ENCODE measurements at places on chromosomes 12 and 14. TPM values are rescaled to one million over a fixed set of nuclear protein-coding genes. Genes with fewer than 3 reads are reported as not detected.

Gene NFE2
- not detected for total RNA-seq

Gene TMEM30B
- total RNA-seq, result 0.07 TPM

Gene GALNT8
- 0.27 TPM for total RNA-seq

Gene CLEC2A
- total RNA-seq, result not detected

Gene FSCB
- total RNA-seq, result not detected

Gene HOXC6
- not detected for total RNA-seq

Gene ADAM20
- 1.2 TPM for total RNA-seq

Gene PRIM1
- total RNA-seq, result 21.8 TPM

Gene CLEC9A
- not detected for total RNA-seq

Gene KCNC2
- not detected for total RNA-seq

Gene FAM181A
- not detected for total RNA-seq

Gene LRRC9
- total RNA-seq, result not detected

Gene SMCO2
- 0.50 TPM for total RNA-seq
